Vagina (tissue), 2 donors: ENCODE measurements at places on chromosomes 16 and 17.

GRCh38 chr16:19655242-19655777 is 62.7 kb downstream of the KNOP1 start:
- DNase-seq: no peak

- no peak for DNase-seq
Measured at GRCh38 chr16:84136331-84137125, 8.4 kb downstream of the HSDL1 start.

GRCh38 chr17:77456951-77457548 is 316.3 kb downstream of the SEC14L1 start:
- no peak for DNase-seq

GRCh38 chr16:88297178-88297720 is 85.5 kb upstream of the ZNF469 start:
- DNase-seq: no peak

- DNase-seq: no peak
Measured at GRCh38 chr16:70770626-70771552, 30.1 kb downstream of the VAC14 start.

- DNase-seq: no peak
Measured at GRCh38 chr16:58393138-58393504, 850 bp downstream of the GINS3 start.

DNA sequence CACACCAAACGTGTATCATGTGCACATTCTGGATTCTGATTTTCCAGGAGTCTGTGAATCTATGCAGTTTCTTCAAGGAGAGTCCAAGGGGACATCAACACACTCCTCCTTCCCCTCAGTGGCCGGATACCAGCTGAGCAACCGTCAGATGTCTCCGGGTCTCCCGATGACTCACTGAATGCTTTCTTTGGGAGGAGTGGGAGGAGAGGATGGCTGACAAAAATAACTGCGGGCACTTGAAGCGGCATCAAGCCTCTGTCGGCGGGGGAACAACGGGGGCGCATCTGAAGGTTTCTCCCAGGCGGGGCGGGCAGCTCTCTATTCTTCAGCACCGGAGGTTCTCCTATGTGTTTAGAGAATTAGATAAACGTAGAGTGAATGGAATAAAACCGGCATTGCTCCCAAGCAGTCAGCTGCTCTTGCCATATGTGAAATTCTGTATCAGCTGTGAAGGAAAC is 24.6 kb upstream of the LRRC75A start:
- no peak for DNase-seq

DNA sequence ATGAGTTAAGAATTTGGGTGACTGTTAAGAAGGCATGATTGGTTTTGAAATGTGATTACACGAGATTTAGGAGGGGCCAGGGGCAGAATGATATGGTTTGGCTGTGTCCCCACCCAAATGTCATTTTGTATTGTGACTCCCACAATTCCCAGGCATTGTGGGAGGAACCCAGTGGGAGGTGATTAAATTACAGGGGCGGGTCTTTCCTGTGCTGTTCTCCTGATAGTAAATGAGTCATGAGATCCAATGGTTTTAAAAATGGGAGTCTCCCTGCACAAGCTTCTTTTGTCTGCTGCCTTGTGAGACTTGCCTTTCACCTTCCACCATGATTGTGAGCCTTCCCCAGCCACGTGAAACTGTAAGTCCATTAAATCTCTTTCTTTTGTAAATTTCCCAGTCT is 34.6 kb downstream of the TMEM100 start:
- DNase-seq: no peak

- no peak for DNase-seq
Measured at GRCh38 chr16:4016658-4017057, 99.6 kb downstream of the ADCY9 start.

DNA sequence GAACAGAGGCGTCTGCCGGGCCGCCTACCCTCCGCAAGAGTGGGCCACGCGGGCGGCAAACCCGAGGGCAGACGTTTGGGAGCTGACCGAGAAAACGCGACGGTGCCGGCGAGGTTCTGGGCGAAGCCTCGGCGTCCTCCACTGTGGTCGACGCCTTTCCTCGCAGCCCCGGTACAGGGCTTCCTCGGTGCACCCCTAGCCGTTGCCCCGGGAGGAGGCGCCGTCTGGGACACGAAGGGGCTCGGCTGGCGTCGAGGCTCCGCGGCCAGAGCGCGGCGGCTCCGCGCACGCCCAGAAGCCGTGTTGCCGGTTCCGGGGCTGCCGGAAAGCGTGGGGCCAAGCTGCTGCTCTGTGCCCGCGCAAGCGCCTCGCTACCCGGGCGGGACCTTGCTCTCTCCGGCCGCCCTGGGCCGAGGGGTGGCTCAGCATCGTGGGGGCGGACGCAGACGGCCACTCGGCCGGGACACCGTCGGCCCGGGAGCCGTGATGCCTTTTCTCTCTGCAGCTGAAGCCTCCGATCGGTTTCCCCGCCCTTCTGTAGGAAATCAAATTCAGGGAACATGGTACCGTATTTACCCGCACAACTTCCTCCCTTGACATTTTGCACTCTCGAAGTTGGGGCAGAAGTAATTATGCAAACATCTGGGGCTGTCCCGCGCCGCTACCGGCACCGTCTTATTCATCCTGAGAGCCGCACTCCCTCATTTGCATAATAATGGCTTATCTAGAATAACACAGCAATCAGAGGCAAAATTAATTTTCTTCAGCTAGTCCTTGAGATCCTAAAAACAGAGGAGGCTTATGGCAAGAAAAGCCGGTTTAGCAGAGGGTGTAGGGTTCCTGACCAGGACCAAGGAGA is 7.3 kb upstream of the CBX8 start:
- DNase-seq: no peak

DNA sequence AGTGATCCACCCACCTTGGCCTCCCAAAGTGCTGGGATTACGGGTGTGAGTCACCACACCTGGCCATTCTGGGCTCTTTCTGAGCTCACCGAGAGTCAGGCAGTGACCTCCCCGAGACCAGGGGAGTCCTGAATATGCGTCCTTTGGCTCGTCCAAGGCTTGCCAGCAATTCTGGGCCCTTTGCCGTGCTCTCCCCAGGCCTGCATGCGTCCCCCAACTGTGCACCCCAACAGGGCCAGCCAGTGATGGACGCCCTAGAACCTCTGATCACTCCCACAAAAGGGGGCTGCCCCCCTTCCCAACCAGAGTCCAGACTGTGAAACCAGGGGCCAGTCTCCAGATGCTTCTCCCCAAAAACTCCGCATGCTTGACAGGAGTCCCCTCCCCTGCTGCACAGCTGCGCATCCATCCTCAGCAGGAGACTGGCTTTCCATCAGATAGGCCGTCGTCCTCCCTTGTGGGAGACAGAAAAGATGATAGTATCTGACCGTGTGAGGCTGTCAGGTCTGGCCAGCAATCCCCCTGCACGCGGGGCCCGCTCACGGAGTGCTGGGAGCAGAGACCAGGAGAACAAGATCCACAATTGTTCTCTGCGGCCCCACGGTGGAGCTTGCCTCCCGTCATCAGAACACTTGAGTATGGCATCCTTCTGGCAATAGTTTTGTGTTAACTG is 15.5 kb downstream of the HS3ST6 start:
- peak; percentile 90 for DNase-seq

DNA sequence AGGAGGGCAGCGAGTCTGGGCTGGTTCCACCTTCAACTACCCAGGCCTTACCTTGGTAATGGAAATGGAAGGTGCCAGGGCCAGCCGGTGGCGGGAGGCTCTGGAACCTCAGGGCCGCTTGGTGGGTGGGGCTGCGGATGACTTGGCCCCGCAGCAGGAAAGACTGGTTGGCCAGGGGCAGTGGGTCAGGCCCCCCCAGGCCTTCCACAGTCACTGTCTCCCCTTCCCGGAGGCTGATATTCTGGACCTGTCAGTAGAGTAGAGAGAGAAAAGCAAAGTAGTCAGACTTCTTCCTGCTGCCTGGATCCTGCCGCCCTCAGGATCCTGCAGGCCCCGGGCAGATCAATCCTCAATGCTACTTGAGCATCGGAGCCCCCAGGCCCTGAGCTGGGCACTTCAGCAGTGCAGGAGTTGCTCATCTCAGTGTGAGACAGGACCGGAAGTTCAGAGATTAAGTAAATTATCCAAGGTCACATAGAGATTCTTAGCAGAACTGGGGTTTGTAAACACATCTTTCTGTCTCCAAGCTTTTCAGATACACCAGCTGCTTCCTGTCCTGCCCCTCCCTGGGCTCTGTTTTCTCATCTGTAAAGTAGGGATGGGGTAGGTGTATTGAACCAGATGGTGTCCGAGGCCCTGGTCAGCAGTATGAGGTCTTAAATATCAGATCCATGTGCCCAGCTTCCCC is 18.5 kb upstream of the PHF12 start:
- no peak for DNase-seq

- DNase-seq: no peak
Measured at GRCh38 chr17:43129671-43130010, 4.5 kb upstream of the BRCA1 start.

DNA sequence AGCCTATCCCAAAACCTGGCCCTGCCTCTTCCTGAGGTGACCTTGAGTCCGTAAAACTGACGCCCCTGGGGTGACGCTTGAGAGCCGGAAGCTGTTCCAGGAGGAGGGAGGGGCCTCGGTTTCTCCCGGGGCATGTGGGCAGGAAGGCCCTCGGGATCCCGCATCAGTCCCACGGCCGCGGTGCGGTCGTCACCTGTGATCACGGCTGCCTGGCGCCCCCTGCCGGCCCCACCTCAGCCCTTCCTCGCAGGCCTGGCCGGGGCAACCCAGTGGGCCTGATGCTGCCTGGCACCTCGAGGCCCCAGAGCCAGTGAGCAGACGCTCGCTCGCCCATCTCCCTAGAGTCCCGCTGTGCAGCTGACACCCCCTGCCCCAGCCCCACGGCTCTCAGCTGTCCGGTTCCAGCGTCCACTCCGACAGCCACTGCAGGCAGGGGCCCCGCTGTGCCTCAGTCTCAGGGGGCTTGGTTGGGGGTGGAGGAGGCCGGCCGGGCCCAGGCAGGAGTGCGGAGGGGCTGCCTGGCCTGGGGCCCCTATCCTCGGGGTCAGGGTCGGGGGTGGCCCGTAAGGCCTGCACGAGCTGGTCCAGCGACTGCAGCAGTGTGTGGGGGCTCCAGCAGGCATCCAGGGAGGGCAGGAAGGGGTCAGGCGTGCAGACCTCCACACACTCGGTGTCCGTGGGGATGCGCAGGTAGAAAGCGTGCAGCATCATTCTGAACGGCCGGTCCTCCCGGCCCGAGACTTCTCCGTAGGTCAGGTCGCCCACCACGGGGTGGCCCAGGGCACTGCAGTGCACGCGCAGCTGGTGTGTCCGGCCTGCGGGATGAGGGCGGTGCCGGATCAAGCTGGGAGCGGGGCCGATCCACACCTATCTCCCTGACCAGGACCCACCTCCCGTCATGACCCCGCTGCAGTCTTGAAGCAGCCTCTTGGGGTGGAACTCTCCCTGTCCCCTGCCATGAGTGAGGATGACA is 2.3 kb downstream of the RPUSD1 start:
- no peak for DNase-seq

DNA sequence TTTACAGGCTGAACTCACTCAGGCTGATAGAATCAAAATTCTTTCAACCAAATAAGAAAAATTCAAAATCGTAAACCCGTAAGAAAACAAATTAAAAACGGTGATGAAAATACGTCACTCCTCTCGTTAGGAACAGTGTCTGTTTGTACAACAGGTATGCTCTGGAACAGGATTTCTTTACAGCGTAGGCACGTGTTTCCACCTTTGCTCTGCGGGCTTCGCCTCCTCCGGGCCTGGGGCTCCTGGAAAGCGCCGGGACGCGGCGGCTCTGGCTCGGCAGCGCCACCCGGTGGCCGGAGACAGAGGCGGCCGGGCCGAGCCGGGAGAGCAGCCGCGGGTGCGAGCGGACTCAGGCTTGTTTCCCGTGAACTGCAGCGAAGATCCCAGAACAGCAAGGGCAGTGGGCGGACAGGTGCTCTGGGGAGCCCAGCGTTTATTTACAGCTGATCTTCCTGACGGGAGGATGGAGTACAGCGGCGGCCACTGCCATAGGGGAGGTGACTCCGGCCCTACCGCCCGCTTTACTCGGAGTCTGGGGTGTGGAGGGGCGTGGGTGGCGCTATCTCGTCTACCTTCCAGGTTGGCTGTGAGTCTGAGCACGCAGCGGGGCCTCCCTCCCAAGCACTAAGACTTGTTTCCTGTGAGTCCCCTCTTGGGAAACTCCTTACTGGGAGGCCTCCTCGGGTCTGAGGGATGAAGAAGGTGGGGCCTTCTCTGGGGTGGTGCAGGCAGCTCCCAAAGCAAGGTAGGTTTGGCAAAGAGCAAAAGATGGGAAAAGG is 40.5 kb upstream of the ATP2A3 start:
- DNase-seq: no peak

GRCh38 chr17:44331249-44331760 is 6.7 kb upstream of the SLC25A39 start:
- DNase-seq: no peak

DNA sequence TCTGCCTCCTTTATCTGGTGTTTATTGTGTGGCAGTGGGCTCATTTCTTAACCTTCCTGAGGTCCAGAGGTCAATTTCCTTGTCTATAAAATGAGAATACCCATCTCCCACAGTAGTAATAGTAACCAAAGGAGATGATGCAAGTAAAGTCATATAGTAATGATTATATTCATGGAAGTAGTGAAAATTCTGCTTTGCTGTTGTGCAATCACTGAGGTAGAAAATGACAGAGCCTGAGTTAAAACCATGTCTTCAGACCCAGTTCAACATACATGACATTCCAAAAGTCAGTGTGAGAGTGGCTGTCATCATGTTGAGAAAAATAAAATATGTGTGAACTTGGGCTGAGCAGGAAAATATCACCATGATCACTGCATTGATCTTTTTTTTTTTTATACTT is 864 bp upstream of the UMOD start:
- no peak for DNase-seq

GRCh38 chr16:23025692-23026307 is 123.5 kb downstream of the USP31 start:
- DNase-seq: peak; percentile 22

GRCh38 chr17:28142305-28142704 is 99.8 kb downstream of the NLK start:
- DNase-seq: no peak

DNA sequence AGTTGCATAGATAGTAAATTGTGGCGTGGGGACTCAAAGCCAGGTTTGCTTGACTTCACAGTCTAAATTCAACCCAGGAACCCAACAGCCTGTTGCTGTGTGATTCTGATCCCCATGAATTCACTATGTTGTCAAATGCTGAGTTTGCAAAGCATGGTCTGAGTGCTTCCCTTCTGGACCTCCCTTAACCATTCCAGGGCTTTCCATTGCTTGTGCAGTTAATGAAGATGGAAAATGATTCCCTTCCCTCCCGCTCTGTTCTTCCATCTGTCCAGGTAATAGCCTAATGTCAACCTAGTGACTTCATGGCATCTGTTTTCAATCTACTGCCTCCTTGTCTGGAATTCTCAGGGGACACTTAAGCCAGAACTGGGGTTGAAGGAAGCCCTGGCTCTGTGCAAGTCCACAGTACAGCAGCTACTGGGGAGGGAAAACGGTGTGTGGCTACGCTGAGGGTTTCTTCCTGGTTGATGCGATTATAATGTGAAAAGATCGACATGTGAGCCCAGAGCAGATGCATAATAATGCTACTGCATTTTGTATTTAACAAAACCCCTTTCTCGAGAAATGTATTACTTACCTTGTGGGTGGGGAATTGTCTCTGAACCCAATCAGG is 206.7 kb downstream of the CDH13 start:
- DNase-seq: peak; percentile 22

DNA sequence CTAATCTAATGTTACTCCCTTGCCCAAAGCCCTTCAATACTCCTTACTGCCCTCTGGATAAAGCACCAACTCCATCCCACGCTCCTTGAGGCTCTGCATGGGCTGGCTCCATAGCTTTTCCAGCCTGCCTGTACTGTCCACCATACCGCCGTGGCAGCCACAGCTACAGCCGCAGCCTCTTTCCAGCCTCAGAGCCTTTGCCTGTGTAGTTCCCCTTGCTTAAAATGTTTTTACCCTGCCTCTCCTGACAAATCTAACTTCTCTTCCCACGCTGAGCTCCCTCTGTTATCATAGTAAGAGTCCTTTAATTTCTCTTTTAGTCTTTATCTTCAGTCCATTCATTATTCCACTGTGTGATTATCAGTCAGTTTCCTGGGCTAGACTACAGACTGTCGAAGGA is 22.0 kb downstream of the TEX14 start:
- no peak for DNase-seq
